Cerebellum (tissue), 4 donors: ENCODE measurements at places on chromosomes 5 and 9. TPM values are rescaled to one million over a fixed set of nuclear protein-coding genes. Genes with fewer than 3 reads are reported as not detected.

TRIM7 gene
- 3.0 TPM for total RNA-seq

SLC46A2 gene
- total RNA-seq = 0.73 TPM

C5orf58 gene
- not detected for total RNA-seq

FOXD4L3 gene
- not detected for total RNA-seq

DNA sequence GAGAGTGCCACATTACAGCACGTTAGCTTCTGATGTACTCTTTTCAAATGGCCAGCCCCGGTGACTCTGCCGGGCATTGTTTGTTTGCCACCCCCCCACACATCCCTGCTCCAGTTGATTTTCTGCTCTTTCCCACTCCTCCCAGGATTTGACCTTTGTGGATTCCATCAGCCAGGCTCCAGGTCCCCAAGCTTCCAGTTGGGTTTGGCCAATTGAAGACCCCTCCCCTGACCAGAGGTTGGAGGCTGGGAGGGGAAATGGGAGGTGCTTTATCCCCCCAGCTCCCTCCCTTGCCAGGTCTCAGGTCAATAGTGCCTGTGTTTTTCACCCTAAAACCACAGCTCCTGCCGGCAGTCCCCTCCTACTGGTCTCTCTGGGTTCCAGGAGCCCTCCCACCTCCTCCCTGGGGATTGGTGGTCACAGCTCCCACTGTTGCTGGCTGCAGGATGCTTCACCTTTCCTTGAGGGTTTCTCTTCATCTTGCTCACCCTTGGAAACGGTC, 34.9 kb downstream of the IRF1 start:
- DNase-seq = no peak

- DNase-seq = no peak
Observed at GRCh38 chr5:138651767-138652117, 76.5 kb upstream of the HSPA9 start.

DNA sequence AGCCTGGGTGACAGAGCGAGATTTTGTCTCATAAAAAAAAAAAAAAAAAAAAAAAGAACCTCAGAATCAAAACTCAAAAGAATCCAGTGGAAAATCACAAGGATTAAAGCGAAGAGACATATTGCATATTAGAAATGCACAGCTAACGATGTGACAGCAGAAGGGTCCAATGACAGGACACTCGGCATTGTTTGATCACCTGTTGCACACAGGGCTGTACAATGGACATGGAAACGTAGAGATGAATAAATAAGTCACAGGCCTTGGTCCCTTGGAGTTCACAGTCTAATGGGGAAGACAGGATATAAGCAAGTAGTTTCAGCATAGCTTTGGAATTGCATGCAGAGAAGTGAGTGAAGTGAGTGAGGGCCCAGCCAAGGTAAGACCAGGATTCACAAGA, 25.9 kb upstream of the PIK3R1 start:
- DNase-seq = no peak

DNA sequence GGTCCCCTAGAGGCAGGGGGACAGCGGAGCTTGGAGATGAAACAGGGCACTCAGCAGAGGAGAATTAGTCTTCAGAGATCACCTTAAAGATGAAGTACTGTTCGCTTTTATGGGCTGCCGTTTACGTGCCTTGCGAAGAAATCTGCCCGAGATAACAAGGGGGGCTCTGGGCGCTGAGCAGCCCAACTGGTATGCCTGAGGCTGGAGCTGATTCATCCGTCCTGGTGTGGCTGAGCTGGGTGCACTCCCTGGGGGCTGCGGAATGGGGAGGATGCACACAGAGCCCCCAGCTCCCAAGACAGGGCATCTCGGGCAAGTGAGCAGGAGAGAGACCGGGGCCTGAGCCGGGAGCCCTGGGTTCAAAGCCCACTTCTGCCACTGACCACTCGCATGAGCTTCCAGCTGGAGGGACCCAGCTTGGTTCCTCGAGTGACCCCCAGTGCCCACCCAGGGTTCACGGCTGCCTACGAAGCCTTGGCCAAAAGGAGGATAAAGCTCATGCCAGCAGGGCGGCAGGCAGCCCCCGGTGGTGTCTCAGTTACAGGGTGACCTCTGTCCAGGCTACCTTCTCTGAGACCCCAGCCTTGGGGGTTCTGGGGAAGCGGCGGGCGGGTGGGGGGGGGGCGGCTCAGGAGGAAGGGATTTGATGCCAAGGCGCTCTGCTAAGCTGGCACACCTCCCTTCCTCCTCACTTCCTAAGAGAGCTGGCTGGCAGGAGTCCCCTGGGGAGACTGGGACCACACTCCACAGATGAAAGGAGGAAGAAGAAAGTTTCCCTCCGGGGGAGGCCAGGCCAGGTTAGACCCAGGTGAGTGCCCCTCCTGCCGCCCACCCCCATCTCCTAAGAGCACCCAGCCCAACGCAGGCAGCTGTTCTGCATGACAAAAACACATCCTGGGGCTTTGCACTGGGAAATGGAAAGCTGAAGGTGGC, 5.7 kb downstream of the FIBCD1 start:
- DNase-seq = no peak

GRCh38 chr9:125407974-125408900, 146.6 kb downstream of the GAPVD1 start:
- peak; percentile 75 for DNase-seq
